ENCODE measurements at places on chromosomes 1 and 21.

DNA sequence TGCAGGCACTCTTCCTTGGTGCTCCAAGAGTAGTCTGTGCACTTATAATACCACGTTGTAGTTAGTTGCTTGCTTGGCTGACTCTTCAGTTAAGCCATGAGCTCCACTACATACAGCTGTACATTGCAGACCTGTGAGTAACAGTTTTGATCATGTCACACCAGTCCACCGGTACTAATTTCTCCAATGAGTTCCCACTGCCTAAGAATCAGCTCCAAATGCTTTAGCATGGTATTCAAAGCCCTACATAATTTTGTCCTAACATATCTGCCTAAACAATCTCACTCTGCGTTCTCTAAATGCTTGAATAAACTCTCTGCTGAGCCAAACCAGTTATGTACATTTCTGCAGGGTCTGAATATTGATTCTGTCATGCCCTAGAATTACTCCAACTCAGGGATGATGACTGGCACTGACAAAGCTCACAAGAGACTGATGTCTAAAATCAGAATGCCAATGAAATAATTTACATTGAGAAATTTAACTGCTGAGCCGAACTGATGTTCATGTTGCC lies 200.7 kb downstream of the LHX8 start:
- DNase-seq: no peak

DNA sequence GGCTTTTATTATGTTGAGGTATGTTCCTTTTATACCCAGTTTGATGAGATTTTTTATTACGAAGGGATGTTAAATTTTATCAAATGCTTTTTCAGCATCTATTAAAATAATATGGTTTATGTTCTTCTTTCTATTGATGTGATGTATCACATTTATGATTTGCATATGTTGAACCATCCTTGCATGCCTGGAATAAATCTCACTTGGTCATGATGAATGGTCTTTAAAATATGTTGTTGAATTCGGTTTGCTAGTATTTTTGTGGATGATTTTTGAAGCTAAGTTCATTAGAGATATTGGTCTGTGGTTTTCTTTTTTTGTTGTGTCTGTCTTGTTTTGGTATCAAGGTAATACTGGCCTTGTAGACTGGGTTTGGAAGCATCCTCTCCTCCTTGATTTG lies 14.1 kb downstream of the GPR88 start:
- no peak for DNase-seq

GRCh38 chr1:82604524-82604923 lies 803.8 kb downstream of the ADGRL2 start:
- no peak for DNase-seq

DNA sequence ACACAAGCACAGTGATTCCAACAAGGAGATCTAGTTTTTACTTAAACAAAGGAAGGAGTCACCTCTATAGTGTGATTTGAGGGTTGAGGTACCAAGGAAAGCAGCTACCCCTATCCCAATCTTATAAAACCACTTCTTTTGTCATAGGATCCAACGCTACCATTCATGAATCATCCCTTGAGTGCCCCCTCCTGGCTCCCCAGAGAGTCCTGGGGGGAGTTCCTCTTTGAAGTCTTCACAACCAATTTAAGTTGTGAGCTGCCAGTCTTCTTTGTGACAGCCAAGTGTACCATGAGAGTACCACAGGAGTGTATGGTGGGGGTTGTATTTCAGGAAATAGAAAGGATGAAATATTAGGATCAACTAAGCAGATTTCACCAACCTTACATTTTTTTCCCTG lies 39.1 kb upstream of the NHLH2 start:
- no peak for DNase-seq

GRCh38 chr1:60888126-60888525 lies 194.2 kb upstream of the NFIA start:
- peak; percentile 82 for DNase-seq

- no peak for DNase-seq
Observed at GRCh38 chr1:212955098-212955497, 4.8 kb downstream of the VASH2 start.

DNA sequence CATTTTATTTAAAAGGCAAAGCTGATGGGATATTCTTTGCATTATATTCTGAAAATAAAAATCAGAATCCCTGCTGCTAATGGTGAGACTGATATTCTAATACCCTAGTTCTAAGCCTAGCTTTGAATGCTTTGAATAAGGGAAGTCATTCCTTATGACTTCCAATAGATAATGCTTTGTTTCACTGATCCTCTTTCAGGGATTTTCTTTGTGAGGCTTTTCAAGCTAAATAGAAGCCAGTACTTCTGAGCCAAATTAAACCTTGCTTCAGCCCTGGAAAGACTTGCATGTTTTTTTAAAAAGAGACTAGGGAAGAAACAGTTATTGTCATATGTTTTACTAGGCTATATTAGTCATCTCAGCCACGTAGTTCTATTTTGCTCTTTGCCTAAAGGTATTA lies 68.5 kb upstream of the CACYBP start:
- DNase-seq: no peak

DNA sequence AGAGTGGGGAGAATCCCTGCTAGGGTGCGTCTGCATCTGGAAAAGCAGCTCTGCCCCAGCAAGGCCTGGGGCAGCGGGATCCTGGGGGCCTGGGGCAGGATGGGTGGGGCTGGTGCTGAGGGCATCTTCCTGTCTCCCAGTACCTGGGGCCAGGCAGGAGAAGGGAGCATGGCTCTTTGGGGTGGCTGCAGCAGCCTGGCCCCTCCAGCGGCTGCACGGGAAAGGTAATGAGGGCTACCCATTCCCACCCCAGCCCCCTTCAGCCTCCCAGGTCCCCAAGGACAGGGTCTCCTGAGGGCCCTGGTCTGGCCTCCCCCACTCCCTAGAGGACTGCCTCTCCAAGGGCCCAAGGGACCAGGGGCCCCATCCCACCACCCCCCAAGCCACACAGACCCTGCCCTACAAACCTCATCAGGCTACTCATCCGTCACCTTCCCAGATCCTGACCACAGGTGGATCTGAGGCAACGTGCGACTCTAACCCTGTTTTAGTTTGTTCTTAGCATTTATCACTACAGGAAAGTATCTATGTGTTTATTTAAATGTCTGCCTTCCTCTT lies 910 bp upstream of the ANKRD65 start:
- no peak for DNase-seq

DNA sequence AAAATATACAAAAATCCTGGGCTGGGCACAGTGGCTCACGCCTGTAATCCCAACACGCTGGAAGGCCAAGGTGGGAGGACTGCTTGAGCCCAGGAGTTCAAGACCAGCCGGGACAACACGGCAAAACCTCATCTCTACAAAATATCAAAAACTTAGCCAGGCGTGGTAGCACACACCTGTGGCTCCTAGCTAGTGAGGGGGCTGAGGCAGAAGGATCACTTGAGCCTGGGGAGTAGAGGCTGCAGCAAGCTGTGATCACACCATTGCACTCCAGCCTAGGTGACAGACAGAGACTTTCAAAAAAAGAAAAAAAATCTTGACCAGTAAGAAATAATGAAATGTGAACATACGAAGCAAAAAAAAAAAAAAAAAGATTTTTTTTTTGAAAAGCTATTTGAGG lies 52.1 kb downstream of the ARID4B start:
- no peak for DNase-seq

DNA sequence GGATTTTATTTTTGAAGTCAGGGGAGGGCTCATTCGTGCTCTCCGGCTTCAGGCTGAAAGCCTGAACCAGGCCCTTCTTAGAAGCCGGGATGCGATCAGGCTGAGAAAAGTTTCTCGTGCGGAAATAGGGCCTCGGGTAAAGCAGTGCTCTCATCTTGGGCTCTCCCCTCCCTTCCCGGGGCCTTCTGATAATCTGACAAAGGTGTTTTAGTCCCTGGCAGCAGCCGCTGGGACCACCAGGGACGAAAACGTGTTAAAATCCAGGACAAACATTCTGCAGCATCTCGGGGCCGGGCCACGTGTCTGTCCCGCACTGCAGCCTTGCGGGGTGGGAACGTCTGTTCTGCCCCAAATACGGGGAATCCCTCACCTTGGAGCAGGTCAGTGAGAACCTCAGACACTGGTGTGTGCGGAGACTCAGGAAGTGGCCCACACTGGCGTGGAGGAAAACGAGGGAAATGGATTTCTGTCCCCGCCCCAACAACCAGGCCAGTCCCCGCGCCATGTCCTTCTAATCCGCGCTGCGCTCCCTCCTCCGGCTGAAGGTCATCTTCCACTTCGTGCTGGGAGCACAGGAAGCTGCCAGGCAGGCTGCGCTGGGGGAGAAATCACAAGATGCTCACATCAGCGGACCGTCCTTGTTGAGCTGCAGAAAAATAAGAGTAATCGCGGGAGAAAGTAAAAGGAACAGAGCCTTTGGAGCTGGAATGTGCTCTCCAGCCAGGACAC lies 16.6 kb upstream of the AJAP1 start:
- no peak for DNase-seq

DNA sequence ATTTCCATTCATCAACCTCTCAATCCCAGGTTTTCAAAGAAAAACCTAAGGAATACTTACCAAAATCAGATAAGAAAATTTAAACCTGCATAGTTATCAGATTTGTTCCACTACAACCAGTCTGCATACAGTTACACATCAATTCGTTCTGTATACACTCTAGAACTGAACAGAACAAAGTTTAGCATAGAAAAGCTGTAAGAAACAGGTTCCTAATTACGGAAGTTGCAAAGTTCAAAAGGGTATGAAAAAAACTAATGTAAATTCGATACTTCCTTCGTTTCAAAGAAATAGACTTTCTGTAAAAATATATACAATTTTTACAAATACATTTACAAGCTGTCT lies 3.1 kb downstream of the MCL1 start:
- no peak for DNase-seq

- DNase-seq: no peak
Observed at GRCh38 chr1:94804442-94804837, 15.7 kb upstream of the SLC44A3 start.

DNA sequence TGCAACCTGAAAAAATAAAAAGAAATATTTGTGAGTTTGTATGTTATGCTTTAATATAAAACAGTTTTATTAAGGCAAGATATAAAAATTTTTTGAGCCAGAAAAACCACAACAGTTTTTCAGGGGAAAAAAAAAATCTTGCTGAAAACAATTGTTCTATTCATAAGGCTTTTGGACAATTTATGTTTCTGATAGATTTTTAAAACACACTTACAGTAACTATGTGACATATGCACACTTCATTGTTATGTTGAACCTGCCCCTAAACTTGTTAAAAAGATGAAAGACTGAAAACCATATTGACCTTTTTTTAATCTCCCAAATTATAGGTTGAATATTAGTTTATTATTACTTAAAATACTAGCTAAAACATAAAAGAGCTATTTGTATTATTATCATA lies 279.9 kb upstream of the C1orf105 start:
- no peak for DNase-seq

- DNase-seq: no peak
Observed at GRCh38 chr1:51569284-51570062, 47.4 kb upstream of the OSBPL9 start.

DNA sequence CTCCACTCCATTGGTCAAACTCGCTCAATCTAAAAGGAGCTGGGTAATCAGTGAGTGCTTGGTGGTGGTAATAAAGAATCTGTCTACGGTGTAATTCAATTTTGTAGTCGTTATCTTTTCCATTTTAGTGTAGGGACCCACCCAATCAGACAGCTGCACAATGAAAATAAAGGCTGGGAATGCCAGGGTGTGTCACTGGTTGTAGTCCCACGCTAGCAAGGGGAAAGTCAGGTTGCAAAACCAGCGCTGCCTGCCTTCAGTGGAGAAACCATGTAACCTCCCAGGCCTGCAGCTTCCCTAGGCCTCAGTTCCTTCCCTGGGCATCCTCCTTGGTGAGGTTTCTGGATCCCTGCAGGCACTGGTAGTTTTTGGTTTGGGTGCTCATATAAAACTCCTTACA lies 49.4 kb upstream of the PPP2R5A start:
- DNase-seq: no peak

All from NCI-H524 treated with DMSO at 0.1 percent for 48 hours (cell line).